ENCODE measurements at places on chromosomes 3 and 15. TPM values are rescaled to one million over a fixed set of nuclear protein-coding genes. Genes with fewer than 3 reads are reported as not detected.

Gene CCR9
- total RNA-seq: not detected

Gene MAP4
- 65.4 TPM for total RNA-seq

Gene ATP13A4
- total RNA-seq: 0.18 TPM

Gene PSMD6
- total RNA-seq: 76.1 TPM

Gene BFSP2
- total RNA-seq: 0.41 TPM

Gene CCR8
- total RNA-seq: not detected

Gene TTC21A
- total RNA-seq: 0.56 TPM

Gene STOML1
- 3.0 TPM for total RNA-seq

Measured in SJCRH30 (cell line).